ENCODE measurements at places on chromosomes 6 and 20. TPM values are rescaled to one million over a fixed set of nuclear protein-coding genes. Genes with fewer than 3 reads are reported as not detected.
A peak's percentile ranks its signal among the peaks of the same experiment; 100 is the strongest.

- no peak for DNase-seq
Measured at GRCh38 chr6:79079561-79080041, 1.5 kb upstream of the PHIP start.

DNA sequence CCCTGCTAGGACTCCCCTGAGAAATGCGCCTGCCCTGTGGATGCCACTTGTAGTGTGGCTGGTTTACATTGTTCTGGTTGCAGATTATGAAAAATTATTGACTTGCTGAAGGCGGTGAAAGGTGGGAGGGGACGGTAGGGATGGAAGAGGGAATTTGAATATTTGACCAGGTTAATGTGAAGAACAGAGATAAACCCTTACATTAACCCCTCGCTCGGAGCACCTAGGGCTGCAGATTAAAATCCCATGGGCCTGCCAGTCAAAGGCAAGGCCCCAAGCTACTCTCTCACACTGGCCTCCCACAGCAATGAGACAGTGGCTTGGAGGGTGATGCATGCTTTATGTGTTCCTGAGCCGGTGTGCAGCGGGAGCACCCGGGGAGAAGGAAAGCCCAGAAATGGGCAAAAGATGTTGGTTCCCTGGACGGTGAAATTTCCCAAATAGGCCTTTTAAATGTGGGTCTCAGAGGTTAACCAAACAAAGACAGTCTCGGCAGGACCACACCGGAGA is 2.5 kb downstream of the FOXF2 start:
- no peak for DNase-seq

GRCh38 chr6:151325075-151326050 is 66.0 kb downstream of the ZBTB2 start:
- DNase-seq, result peak; percentile 50

DNA sequence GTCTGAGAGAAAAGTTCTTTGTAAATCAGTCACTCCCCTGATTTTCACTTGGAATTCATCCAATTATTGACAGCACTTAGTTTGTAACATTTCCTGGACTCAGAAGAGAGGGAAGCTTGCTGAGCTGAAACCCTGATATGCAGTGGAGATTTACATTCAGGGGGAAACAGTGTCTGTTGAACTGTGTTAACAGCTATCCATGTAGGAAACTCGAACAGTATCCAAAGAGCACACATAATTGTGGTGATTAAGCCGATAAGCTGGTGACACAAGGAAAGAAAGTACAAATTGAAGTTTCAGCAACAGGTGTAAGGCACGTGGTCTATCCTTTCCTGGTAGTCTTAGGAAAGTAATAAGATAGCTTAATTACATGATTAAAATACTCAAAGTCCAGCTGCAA is 78.1 kb upstream of the FLRT3 start:
- DNase-seq, result no peak

DNA sequence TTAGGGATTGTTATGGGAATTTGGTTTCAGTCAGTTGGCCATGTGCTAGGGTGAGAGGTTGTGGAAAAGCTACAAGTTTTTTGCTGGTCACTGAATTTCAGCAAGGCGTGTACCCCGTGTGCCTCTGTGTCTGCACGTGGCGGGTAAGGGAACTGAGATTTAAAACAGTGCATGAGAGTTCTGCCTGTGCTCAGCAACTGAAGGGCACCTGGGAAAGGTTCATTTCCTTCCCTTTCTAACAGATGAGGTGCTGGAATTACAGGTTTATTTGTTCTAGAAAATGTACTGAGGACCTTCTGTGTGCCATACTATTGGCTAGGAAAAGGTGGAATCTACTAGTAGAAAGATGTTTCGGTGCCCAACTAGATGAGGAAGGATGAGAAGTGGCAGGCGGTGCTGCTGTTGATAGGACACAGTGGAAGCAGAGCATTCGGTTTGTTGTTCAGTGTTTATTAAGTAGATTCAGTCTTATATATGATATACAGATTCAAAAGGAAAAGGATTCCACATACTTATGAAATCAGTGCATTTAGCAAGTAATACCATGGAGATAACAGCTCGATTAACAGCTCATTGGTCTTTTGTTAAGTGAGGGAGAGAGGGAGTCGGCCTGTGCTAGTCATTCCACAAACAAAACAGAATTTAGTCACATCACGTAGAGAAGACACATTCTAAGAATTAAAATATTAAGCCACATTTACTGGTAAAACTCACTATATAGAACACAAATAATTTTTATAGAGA is 84.7 kb downstream of the ASXL1 start:
- DNase-seq, result no peak

- no peak for DNase-seq
Measured at GRCh38 chr6:33875141-33875581, 71.4 kb upstream of the MLN start.

DNA sequence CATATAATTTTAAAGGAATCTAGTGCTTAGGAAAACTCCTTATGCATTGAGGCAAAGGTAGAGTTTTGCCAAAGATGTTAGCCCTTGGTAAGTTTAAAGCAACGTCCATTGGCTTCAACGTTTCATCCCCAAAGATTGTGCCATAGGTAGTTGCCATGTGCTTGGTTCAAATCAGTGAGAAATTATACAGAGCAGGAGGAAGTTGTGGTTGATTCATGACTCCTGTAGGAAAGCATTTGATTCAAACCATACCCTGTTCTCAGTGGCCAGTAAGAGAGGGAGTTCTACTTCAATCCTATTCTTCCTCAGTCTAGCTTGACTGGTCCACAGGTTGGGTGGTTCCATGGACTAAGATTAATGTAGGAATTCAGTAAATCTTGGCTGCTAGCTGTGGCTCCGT is 535.6 kb downstream of the QKI start:
- DNase-seq, result no peak

GRCh38 chr6:167907837-167908681 is 81.3 kb downstream of the AFDN start:
- DNase-seq, result no peak

GRCh38 chr6:144193181-144193580 is 42.9 kb downstream of the STX11 start:
- DNase-seq, result no peak

- no peak for DNase-seq
Measured at GRCh38 chr6:22049002-22049401, 247.8 kb downstream of the PRL start.

GRCh38 chr6:33075568-33076405 is at the start of gene HLA-DPB1:
TSS of gene HLA-DPB1 (plus strand) at chr6:33075990. CDS start at chr6:33076042, 52 bp downstream.
- DNase-seq, result no peak

GRCh38 chr6:81693266-81693665 is 59.2 kb downstream of the TENT5A start:
- no peak for DNase-seq

GRCh38 chr6:35167505-35167904 is 26.4 kb upstream of the TCP11 start:
- DNase-seq, result no peak

- DNase-seq, result no peak
Measured at GRCh38 chr6:109002882-109003281, 91.8 kb downstream of the SESN1 start.

DNA sequence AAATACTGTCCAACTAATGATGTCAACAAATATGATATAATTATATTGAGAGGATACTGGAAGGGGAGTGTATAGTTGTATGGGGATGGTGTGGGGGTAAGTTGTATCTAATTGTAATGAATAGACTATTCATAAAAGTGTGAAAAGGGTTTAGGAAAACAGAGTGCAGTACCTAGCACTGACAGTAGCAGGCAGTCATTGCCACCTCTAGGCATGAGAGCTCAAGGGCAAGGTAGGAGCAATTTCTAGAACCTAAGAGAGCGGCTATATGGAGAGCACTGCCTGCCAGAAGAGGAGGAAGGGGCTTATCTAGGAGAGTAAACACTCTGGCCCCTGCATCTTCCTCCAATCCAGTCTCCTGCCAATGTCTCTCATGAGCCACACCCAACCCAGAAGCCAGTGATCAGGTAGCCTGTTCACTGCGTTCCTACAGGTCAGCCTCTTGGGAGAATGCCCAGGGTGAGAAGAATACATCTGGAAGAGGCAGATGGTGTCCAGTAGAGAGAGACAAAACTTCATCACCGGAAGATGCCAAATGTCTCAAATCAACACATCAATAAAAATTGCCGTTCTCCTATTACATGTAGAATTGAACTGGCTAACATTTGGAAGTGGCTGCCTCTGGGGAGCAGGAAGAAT is 200.0 kb downstream of the LY86 start:
- no peak for DNase-seq

GRCh38 chr6:22320750-22321149 is 23.9 kb upstream of the PRL start:
- no peak for DNase-seq

GRCh38 chr20:29443819-29444218 is 1813.6 kb upstream of the DEFB115 start:
- DNase-seq, result no peak

DNA sequence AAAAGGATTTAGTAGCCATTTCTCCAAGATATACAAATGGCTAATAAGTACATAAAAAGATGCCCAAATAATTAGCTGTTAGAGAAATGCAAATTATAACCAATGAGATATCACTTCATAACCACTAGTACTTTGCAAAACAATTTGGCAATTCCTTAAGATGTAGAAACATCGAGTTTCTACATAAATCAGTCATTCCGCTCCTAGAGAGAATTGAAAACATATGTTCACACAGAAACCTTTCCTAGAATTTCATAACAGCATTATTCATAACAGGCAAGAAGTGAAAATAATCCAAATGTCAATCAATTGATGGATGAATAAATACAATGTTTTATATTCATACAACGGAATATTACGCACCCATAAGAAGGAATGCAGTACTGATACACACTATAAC is 20.5 kb upstream of the NT5E start:
- DNase-seq, result no peak

GRCh38 chr6:159826968-159827647 is 27.0 kb downstream of the PNLDC1 start:
- no peak for DNase-seq

DNA sequence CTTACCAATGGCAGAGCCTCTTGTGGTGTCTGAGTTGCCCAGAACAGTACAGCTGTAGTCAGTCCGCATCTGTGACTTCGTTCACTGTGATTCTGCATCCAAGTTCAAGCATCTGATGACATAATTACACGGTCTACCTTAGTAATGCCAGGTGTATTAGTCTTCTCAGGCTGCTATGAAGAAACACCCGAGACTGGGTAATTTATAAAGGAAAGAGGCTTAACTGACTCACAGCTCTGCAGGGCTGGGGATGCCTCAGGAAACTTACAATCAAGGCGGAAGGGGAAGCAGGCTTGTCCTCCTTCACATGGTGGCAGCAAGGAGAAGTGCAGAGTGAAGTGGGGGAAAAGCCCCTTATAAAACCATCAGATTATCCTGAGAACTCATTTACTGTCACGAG is 163.9 kb upstream of the SULF2 start:
- DNase-seq, result no peak

- DNase-seq, result no peak
Measured at GRCh38 chr6:110882274-110882619, 7.7 kb downstream of the AMD1 start.

- DNase-seq, result no peak
Measured at GRCh38 chr20:53195876-53196610, 223.9 kb downstream of the TSHZ2 start.

DNA sequence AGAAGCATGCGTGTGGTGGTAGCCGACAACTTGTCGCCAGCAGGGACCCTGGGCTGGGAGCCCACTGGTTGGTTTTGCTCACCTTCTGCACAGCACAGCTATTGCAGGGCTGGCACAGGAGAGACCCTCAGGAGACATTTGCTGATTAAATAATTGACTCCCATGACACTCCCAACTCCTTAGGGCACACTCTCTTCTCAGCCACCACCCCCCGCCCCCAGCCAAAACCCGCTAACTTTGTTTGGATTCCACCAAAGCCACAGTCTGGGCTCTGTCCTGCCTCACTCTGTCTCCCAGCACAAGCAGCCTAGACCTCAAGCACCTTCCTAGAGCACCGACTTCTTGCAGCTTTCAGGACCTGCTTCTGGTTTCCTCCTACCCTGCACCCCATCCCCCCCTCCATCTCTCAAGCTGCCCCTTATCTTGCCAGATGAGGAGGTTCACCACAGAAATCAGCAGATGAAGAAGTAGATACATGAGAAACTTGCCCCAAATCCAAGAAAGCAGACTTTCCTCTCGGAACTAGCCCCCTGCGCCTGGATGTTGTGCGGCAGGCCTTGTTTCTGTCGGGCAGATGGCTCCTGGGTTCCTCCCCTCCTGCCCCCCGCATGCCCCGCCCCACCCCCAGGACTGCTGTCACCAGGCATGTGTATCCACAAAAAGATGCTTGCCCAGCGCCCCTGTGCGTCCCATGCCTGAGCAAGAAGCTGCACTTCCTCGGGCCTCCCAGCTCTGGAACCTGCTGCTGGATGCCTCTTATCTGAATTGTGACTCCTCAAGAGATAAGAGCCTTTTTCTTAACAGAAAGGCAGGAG is 35.0 kb upstream of the CD93 start:
- DNase-seq, result no peak

- DNase-seq, result no peak
Measured at GRCh38 chr6:105986998-105987397, 99.1 kb upstream of the PRDM1 start.

DNA sequence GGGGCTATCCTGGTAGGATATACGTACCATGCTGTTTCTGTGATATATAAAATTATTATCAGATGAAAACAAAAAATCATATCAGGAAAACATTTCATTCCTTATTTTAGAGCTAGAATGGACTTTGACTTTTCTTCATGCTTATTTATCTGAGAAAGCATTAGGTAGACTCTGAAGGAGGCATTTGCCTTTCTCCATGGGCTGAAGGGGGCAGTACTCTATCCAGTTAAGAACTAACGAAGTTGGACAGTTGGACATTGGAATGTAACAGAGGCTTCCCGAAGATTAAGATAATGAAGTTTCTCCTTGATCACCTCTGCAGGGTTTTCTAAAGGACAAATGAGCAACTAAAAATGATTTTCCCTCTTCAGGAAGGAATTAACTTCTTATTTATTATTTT is 233.9 kb downstream of the SAMD5 start:
- no peak for DNase-seq

- no peak for DNase-seq
Measured at GRCh38 chr6:147895272-147895671, 386.8 kb downstream of the SAMD5 start.

- DNase-seq, result no peak
Measured at GRCh38 chr6:137692806-137693205, 174.3 kb upstream of the TNFAIP3 start.

BHLHE23 gene
- not detected for total RNA-seq

MACROD2 gene
- 3.7 TPM for total RNA-seq

IL20RA gene
- 0.60 TPM for total RNA-seq

MCHR2 gene
- total RNA-seq, result not detected

PRKN gene
- 1.2 TPM for total RNA-seq

TNFRSF6B gene
- total RNA-seq, result 0.40 TPM

TPD52L2 gene
- 17.3 TPM for total RNA-seq

ZC2HC1B gene
- total RNA-seq, result not detected

ELOVL4 gene
- not detected for total RNA-seq

TCF15 gene
- total RNA-seq, result not detected

SLC17A9 gene
- 125 TPM for total RNA-seq

DBNDD2 gene
- total RNA-seq, result 2.9 TPM

RRAGD gene
- 7.9 TPM for total RNA-seq

GPRC6A gene
- total RNA-seq, result not detected

Data from left lobe of liver (tissue), 2 donors.